Lower lobe of right lung (tissue), 2 donors: ENCODE measurements at places on chromosomes 2 and 18. TPM values are rescaled to one million over a fixed set of nuclear protein-coding genes. Genes with fewer than 3 reads are reported as not detected.

Gene ASXL3
- total RNA-seq, result 1.4 TPM

DNA sequence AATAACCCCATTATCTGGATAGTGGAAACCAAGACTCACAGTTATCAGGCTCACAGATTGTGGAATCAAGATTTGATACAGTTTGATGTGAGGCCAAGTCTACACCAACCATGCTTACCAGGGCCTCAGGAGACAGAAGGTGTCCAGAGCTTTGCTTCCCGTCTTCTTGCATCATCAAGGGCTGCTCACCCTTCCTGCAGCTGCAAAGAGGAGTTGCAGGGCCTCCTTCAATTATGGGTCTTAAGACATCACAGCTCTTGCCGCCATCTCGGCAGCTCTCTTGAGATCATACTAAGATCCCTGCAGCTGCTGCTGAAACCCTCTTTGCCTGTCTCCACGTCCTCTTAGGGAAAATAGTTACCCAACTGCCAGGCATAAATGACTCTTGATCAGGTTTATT, 176.0 kb downstream of the MGAT5 start:
- DNase-seq, result no peak

Gene ANKAR
- total RNA-seq, result 10.3 TPM

- DNase-seq, result peak; percentile 21
Measured at GRCh38 chr2:10221976-10222870, 80.5 kb upstream of the HPCAL1 start.

DNA sequence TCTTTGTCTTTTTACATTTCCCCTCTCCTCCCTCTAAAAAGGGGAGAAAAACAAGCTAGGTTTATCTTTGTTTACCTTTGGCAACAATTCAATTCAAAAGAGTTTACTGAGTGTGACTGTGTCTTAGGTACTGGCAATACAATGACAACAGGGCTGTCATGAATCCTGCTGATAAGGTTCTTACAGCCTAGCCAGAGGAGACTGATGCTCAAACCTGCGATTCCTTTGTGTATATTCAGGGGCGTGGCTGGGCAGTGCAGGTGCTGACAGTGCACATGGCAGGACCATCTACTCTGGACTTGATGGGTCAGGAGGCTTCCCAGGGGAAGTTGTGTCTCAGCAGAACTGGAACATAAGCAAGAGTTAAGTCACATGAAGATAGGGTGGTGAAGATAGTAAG, 23.2 kb upstream of the TTN start:
- DNase-seq, result no peak

Gene FSHR
- total RNA-seq, result not detected

GRCh38 chr18:76989647-76990190, 142.9 kb downstream of the MBP start:
- DNase-seq, result no peak

Gene OTOS
- total RNA-seq, result not detected

- no peak for DNase-seq
Measured at GRCh38 chr18:45370255-45371010, 244.8 kb upstream of the SLC14A2 start.

- no peak for DNase-seq
Measured at GRCh38 chr18:79167526-79168190, 98.5 kb downstream of the ATP9B start.

Gene IL36B
- total RNA-seq, result not detected

DNA sequence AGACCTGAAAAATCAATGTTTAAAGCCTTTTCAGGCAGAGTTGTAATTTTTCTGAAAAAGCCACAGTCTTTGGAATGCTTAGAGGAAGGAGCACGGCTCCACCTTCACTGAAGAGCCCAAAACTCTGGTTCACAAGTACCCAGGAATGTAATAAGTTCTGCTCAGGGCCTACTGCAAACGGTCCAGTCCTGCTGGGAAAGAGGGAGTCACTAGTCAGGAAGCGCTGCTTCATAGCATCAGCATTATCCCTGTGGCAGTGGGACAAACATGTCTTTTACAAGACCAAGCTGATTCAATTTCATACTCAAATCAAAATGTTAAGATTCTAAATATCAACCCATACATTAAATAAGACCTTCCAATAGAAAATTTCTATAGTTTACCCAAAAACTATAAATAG, 152.9 kb upstream of the PGAP1 start:
- DNase-seq, result no peak

- no peak for DNase-seq
Measured at GRCh38 chr2:166784296-166784946, 103.9 kb upstream of the XIRP2 start.

DNA sequence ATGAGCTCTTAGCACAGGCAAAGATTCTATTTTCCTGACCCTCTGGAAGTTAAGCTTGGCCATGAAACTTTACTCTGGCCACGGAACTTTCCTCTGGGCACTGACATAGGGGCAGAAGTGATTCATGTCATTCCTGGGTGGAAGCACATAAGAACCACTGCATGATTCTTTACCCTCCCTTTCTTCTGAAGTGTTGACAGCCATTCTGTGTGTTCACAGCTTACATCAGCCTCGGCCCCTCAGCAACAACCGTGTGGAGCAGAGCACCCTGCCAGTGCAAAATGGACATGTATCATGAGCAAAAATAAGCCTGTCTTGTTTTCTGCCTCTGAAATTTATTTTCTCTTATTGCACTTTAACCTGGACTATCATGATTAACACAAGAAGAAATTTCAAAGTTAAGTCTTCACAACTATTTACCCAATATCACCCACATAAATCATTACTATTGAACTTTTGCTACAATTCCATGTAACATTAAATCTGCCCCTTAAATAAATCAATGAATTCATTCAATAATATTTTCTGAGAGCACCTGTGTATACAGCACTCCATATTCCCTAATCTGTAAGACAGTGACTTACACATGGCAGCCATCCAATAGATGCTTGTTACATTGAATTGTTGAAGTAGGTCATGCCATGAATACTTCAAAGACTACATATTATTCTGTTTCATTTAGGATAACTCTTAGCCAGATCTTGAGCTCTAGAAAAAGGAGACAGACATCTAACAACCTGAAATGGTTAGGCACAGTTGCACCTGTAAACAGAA, 531.9 kb downstream of the IRS1 start:
- DNase-seq, result no peak

DNA sequence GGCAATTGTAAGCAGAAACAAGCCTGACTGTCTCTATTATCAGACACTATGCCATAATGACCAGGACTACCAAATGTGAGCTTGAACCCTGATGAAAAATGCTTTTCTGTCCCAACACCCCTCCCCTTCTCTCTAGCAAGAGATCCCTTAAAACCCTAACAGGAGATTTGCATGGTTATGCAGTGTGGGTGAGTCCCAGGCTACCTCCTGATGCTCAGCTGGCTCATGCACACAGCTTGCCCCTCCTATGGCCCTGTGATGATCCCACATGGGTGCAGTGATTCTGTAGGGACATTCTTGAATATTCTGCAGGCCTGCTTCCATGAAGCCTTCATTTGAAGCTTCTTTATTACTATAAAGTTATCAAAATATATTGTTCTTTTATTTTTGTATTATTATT, 357.4 kb downstream of the AKAIN1 start:
- DNase-seq, result no peak
